ENCODE measurements at places on chromosomes 11 and 22.

DNA sequence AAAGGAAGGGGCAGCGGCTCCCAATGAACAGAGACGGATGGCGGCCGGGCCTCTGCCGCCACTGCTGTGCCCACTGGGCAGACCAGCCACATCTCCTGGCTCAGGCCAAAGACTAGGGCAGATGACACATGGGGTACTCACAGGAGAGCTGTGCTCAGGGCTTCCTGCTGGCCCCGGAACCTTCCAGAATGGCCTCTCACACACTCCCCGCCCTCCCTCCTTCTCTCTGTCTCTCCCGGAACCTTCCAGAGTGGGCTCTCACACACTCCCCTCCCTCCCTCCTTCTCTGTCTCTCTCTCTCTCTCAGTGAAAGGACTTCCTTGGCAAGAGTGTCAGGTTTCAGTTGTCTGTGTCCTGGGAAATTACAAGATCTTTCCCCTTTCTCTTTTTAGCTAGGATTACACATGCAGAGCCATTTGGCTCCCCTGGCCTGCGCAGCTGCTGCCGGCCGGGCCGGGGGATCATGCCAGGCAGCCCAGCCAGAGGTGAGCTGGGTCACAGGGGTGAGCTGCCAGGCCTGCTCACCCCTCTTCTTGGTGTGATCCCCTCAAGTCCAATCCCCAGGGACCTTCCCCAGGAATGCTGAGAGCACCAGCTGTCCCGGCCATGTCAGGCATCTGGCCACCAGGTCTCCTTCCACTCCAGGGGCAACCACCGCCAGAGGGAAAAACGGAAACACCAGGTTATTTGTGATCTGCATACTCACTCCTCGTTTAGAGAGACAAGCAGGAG, 45.3 kb upstream of the ADA2 start:
- no peak for DNase-seq

DNA sequence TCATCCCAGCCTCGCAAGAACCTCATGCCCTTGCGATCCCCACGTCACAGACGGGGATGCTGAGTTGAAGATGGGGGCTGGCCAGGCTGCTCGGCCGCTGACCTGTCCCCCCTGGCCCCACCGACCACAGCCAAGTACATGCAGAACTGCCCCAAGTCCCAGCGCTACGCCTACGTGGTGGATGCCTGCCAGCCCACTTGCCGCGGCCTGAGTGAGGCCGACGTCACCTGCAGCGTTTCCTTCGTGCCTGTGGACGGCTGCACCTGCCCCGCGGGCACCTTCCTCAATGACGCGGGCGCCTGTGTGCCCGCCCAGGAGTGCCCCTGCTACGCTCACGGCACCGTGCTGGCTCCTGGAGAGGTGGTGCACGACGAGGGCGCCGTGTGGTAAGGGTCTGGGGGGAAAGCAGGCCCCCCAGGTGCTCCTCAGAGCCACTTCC, 10.0 kb downstream of the MUC5B start:
- DNase-seq = no peak

DNA sequence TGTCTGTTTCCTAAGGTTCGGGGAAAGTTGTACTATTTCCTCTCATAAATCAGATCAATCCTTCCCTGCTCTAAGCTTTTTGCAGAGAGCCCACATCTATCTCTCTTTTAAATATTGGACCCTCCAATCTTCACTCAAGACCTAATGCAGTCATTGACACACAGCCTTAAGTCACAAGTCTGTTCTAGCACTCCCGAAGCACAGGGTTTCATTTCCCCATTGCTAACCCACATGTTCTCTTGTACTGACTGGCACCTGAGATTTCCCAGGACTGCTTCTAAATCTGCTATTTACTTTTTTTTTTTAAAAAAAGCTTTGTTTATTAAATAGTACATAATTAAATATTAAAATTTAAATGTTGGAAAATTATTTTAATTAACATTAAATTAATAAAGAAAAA, 674.7 kb downstream of the TBC1D22A start:
- DNase-seq = no peak

DNA sequence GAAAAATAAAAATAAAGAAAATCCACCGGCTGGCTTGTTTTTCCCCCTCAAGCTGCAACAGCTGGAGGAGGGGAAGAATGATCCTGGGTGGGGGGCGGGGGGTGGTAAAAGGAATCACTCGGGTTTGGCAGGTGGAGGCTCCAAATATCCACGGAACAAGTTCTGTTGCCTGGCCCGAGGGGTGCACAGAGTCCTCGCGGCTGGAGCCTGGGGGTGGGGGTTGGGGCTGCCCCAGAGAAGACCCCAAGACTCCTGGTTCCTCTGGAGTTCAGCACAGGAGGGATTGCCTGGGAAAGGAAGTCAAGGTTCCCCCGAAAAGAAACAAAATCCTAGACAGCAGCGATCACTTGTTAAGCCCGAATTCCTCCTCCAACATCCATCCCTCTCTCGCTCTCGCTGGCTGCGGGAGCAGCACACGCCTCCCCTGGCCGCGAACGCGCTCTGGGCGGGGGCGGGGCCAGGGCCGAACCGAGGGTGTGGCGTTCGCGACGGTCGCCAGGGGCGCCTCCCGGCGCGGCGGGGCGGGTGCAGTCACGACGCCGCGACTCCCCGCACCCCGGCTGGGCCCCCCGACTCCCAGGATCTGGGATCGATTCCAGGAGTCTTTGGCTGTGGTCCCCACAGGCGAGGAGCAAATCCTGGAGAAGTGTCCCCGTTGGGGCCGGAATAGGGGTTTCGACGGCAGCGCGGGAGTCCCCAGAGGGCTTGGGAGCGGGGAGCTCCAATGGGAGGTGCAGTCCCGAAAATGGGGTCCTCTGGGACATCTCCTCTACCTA, at the start of gene KCNA4:
KCNA4 (minus strand) TSS at position 443 of the 776 bp plus-strand sequence. CDS start 4,352 bp downstream, outside the sequence.
- no peak for DNase-seq

- no peak for DNase-seq
These were observed 28.5 kb upstream of the CSNK2A3 start for GRCh38 chr11:11381471-11382105.

- no peak for DNase-seq
These were observed 26.2 kb upstream of the LDLRAD3 start for GRCh38 chr11:35917676-35918075.

DNA sequence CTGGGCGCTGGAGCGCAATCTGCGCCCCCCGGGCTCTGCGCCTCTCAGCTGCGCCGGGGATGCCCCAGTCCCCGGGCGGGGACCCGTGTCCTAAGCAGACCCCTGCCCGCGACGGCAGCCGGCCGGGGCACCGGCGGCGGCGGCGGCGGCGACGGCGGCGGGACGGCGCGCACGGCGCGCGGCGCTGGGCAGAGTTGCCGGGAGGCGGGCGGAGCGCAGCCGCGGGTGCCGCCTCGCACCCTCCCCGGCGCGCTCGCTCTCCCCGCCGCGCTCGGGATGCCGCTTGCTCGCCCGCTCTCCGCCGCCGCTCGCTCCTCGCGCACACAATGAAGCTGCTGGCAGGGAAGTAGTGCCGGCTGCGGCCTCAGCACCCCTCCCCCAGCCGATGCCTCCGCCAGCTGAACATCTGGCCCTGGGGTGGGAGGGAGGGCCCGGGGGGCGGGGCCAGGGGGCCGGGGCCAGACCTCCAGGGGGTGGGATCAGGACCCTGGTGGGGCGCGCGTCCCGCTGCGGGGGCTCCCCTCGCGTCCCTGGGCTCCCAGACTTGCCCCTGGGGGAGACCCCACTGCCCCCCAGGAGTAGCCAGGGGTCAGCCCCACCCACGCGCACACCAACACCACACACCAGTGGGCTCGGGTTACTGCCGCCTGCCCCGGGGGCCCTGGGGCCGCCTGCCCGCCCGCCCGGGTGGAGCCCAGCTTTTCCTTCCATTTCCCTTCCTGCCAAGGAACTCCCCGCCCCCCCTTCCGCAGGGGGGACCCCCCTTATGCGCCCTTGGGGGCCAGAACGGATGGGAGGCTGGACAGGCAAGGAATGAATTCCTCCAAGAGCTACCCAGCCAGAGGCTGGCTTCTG, at the start of gene RCOR2:
RCOR2 (minus strand) TSS at position 328 of the 855 bp plus-strand sequence. CDS start 708 bp downstream, outside the sequence.
- DNase-seq = peak; percentile 70

DNA sequence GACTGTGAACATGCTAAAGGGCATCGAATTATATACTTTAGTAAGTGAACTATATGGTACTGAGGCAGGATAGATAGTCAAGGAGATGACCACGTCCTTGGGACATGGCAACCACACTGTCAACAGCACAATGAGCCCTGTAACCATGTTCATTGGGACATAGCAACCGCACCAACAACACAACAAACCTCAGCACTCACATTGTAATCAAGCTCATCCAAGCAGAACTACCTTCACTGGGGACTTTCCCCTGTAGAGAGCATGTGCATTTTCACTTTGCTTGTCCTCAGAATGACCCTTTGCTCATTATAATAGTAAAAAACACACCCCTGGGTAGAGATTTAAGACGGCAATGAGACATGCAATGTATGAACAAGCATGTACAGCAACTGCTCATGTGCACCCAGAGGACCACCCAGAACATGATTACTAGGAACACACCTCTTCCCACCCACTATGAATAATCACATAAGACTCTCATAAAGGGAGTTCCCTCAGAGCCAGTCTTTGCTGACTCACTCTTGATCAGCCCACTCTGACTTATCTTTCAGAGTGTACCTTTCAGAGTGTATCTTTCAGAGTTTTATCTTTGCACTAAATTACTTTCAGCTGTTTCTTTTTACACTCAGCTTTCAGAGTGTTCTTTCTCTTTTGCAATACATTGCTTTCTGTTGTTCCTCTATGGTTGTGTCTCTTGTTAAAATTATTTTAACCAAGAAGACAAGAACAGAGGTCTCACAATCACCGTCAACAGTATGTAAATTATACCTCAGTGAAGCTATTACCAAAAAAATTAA, 4.1 kb upstream of the PLAAT2 start:
- peak; percentile 46 for DNase-seq
